Activated naive CD4-positive, alpha-beta T cell treated with anti-CD3 and anti-CD28 coated beads, Interleukin-2, amount 10 ng/mL, durations not matched to agents 5 hours and 36 hours (primary cell): ENCODE measurements at places on chromosomes 12 and 14. TPM values are rescaled to one million over a fixed set of nuclear protein-coding genes. Genes with fewer than 3 reads are reported as not detected.

RERG gene
- not detected for total RNA-seq

SERPINA1 gene
- 0.14 TPM for total RNA-seq

ACACB gene
- total RNA-seq = 10.8 TPM

TMTC1 gene
- not detected for total RNA-seq

AKAP6 gene
- total RNA-seq = 0.60 TPM

ASPG gene
- not detected for total RNA-seq

ITGA7 gene
- 2.1 TPM for total RNA-seq

EGLN3 gene
- total RNA-seq = 13.1 TPM

CMKLR1 gene
- not detected for total RNA-seq

OSGEP gene
- 49.1 TPM for total RNA-seq

CCDC175 gene
- not detected for total RNA-seq

OR11H7 gene
- not detected for total RNA-seq

CCDC198 gene
- not detected for total RNA-seq

CHGA gene
- not detected for total RNA-seq

LHX5 gene
- total RNA-seq = not detected

KCNC2 gene
- total RNA-seq = not detected

RFX4 gene
- total RNA-seq = not detected

FBLN5 gene
- 3.9 TPM for total RNA-seq

ENDOU gene
- total RNA-seq = not detected

ADCY4 gene
- total RNA-seq = 4.5 TPM

AMHR2 gene
- not detected for total RNA-seq
